ENCODE measurements at places on chromosomes 5 and 9.

DNA sequence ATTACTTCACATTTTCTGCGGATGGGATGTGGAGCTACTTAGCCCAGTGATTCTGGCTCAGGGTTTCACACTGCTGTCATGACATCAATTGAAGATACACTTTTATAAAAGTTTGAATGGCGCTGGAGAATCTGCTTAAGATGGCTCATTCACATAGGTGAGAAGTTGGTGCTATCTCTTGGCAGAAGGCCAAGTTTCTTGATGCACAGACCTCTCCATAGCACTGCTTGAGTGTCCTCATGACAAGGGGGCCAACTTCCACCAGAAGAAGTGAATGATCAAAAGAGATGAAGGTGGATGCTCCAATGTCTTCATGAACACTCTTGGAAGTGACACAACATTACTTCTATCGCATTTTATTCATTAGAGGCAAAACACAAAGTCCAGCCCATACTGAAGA, 403.7 kb upstream of the CCNG1 start:
- H3K27me3 ChIP-seq: no peaks in the 10 kb centered on the region
- no peak for DNase-seq
- no peak overlapping the region for H3K27ac ChIP-seq
- H3K36me3 ChIP-seq: no peaks in the 10 kb centered on the region

- peaks cover 89% of the 10 kb centered on the region for H3K4me1 ChIP-seq
- DNase-seq: peak; percentile 47
- no peaks in the 10 kb centered on the region for H3K27me3 ChIP-seq
- peaks cover 92% of the 10 kb centered on the region for H3K36me3 ChIP-seq
- H3K4me3 ChIP-seq: no peak overlapping the region
Measured at GRCh38 chr9:120909904-120910303, 16.7 kb downstream of the TRAF1 start.

- H3K4me1 ChIP-seq: peaks cover 26% of the 10 kb centered on the region
- no peak for DNase-seq
- no peak overlapping the region for H3K27ac ChIP-seq
- no peaks in the 10 kb centered on the region for H3K36me3 ChIP-seq
- H3K27me3 ChIP-seq: no peaks in the 10 kb centered on the region
Measured at GRCh38 chr5:131977212-131977604, 31.7 kb upstream of the MEIKIN start.

DNA sequence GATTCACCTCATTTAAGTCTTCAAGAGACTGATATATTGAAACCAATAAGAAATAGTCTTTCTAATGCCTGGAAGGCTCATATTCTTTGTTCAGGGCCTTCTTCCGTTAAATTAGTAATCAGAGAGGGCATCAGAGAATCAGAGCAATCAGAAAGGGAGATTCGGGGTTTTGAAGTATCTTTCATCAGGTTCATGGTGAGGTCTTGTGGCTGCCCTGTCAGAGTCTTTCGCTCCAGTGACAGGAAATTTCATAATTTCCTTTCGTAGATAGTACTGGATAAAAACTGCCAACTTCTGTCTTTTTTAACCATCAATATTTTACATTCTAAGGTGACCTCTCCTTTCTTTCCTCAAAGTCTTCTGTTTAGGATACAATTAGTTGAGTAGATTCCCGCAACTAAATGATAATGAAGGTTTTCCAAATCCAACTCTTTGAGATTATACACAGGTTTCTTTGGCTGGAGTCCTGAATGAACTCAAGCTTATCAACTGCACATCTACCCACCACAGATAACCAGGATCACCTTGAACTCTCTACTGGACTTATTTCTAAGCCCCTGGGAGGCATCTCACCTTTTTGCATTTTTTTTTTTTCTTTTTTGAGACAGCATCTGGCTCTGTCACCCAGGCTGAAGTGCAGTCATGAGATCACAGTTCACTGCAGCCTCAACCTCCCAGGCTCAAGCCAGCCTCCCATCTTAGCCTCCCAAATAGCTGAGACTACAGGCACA, 5.5 kb downstream of the IL31RA start:
- H3K4me3 ChIP-seq: peak overlapping the region; percentile 31
- H3K36me3 ChIP-seq: no peaks in the 10 kb centered on the region
- peak; percentile 39 for DNase-seq
- peak overlapping the region; percentile 74 for H3K27ac ChIP-seq
- peaks cover 1% of the 10 kb centered on the region for H3K27me3 ChIP-seq

- H3K27ac ChIP-seq: no peak overlapping the region
- H3K4me1 ChIP-seq: no peaks in the 10 kb centered on the region
- H3K27me3 ChIP-seq: no peaks in the 10 kb centered on the region
- no peak overlapping the region for H3K4me3 ChIP-seq
Measured at GRCh38 chr5:13218518-13218917, 726.0 kb downstream of the DNAH5 start.

- H3K4me3 ChIP-seq: no peak overlapping the region
- H3K4me1 ChIP-seq: peaks cover 4% of the 10 kb centered on the region
- H3K36me3 ChIP-seq: peaks cover 38% of the 10 kb centered on the region
Measured at GRCh38 chr9:92373167-92373566, 31.2 kb downstream of the OGN start.

DNA sequence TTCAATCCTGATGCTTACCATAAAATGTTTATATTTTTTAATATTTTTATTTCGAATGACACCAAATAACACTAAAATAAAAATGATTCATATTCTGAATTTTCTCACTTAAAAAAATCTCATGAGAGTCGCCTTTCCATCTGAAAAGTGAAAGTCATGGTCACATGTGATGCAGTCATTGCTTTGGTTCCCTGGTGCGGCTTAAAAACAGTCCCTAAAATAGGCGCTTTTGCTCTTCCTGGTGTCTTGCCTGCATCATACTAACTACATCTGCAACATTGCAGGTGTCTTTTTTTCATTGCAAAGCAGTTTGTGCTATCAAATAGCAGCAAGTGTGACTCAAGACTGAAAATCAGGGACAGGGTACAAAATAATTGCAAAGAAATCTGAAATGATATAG, 185.2 kb upstream of the NREP start:
- no peak for DNase-seq
- H3K27ac ChIP-seq: no peak overlapping the region
- no peaks in the 10 kb centered on the region for H3K36me3 ChIP-seq
- H3K27me3 ChIP-seq: peaks cover 2% of the 10 kb centered on the region

GRCh38 chr5:149735066-149735465, 5.0 kb downstream of the PPARGC1B start:
- H3K4me3 ChIP-seq: no peak overlapping the region
- no peaks in the 10 kb centered on the region for H3K36me3 ChIP-seq
- DNase-seq: no peak
- H3K27me3 ChIP-seq: peaks cover 6% of the 10 kb centered on the region
- H3K4me1 ChIP-seq: peaks cover 4% of the 10 kb centered on the region

DNA sequence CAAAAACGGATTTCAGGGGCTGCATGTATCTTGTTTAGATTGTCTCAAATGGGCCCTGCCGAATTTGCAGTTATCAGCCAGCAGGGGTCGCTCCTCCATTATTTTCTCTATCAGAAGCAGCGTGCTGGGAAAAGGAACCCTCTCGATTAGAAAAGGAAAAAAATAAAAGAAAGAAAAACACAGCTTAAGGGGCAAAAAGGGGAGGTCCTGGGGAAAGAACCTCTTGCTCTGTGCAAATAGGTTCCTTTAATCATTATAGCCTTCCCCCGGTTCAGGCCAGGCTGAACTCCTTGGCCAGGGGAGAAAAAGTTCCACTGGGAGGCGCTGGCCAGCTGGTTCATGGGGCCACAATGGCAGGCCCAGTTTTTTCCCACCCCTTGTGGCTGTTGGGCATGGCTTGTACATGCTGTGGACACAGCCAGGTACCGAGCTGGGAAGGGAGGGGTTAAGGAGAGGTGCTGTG, 25.0 kb upstream of the CAPSL start:
- peaks cover 15% of the 10 kb centered on the region for H3K27me3 ChIP-seq
- H3K4me1 ChIP-seq: no peaks in the 10 kb centered on the region
- DNase-seq: no peak
- H3K4me3 ChIP-seq: no peak overlapping the region
- no peak overlapping the region for H3K27ac ChIP-seq

- no peak overlapping the region for H3K27ac ChIP-seq
- H3K36me3 ChIP-seq: no peaks in the 10 kb centered on the region
- no peaks in the 10 kb centered on the region for H3K27me3 ChIP-seq
- no peak for DNase-seq
- H3K4me3 ChIP-seq: no peak overlapping the region
Measured at GRCh38 chr5:29131285-29131684, 2062.2 kb upstream of the CDH6 start.

GRCh38 chr9:36164372-36164771, 4.8 kb upstream of the CCIN start:
- peaks cover 10% of the 10 kb centered on the region for H3K27me3 ChIP-seq
- no peak overlapping the region for H3K4me3 ChIP-seq
- no peak overlapping the region for H3K27ac ChIP-seq
- peaks cover 11% of the 10 kb centered on the region for H3K36me3 ChIP-seq
- no peak for DNase-seq

DNA sequence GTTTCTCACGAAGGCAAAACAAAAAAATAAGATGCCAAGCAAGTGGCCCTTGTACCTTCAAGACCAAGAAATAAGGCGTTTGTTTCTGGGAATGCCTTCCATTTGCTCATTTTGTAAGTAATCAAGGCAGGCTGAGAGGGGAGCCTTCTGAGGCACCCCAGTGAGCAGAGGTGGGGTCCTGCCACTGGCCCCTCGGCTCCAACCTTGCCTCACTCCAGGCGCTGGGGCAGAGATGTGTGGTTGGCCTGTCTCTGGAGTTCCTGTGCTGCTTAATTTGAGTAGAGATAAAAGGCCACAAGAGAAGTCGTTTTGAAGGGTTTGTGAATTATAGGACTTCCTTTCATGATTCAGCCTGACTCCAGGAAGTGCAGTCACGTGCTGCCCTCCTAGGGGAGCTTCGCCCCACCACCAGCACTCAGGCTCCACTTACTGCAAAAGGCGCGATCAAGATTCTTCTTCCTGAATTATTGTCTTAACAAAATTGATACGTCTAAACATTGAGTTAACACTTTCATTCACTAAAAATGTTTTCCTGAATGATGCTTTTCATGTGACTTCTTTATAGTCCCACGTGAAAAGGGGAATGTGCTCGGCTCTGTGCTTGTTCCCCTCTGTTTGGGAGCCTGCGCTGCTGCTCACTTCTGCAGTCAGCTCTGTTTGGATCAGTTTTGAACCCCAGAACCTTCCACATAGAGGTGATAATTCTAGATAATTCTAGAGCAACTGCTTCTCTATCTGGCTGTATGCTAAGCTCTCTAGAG, 13.7 kb downstream of the SYK start:
- H3K27ac ChIP-seq: no peak overlapping the region
- peaks cover 20% of the 10 kb centered on the region for H3K27me3 ChIP-seq
- no peak overlapping the region for H3K4me3 ChIP-seq
- no peaks in the 10 kb centered on the region for H3K36me3 ChIP-seq

GRCh38 chr5:153660919-153661318, 170.4 kb downstream of the GRIA1 start:
- no peak overlapping the region for H3K4me3 ChIP-seq
- no peaks in the 10 kb centered on the region for H3K4me1 ChIP-seq
- no peak overlapping the region for H3K27ac ChIP-seq
- no peak for DNase-seq

GRCh38 chr5:72305194-72306142, 14.6 kb downstream of the MRPS27 start:
- peaks cover 19% of the 10 kb centered on the region for H3K36me3 ChIP-seq
- no peaks in the 10 kb centered on the region for H3K27me3 ChIP-seq
- no peak overlapping the region for H3K27ac ChIP-seq

GRCh38 chr9:95129476-95130291, 187.8 kb downstream of the FANCC start:
- no peak overlapping the region for H3K4me3 ChIP-seq
- H3K36me3 ChIP-seq: no peaks in the 10 kb centered on the region
- H3K27ac ChIP-seq: no peak overlapping the region
- no peak for DNase-seq
- peaks cover 2% of the 10 kb centered on the region for H3K4me1 ChIP-seq

DNA sequence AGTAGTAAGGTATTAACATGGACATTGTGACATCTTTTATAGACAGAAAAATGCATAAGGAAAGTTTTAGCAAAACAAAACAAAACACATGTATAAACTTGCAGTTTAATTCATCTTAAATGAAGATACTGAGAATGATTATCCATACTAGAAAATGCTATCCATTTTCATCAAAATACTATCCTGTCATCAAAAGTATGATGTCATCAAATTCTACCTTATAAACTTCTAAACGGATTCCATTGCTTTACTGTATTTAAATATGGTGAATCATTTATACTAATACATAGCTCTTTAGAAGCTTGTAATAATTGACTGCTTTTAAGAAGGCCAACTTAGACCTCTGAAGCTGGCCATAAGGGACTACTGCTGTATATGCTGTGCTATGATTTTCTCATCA, 221.0 kb downstream of the EDIL3 start:
- H3K4me1 ChIP-seq: no peaks in the 10 kb centered on the region
- H3K36me3 ChIP-seq: no peaks in the 10 kb centered on the region
- H3K27me3 ChIP-seq: no peaks in the 10 kb centered on the region
- no peak overlapping the region for H3K4me3 ChIP-seq

- H3K4me3 ChIP-seq: peak overlapping the region; percentile 55
- peak overlapping the region; percentile 63 for H3K27ac ChIP-seq
- H3K27me3 ChIP-seq: peaks cover 6% of the 10 kb centered on the region
- H3K36me3 ChIP-seq: no peaks in the 10 kb centered on the region
- H3K4me1 ChIP-seq: peaks cover 42% of the 10 kb centered on the region
- peak; percentile 66 for DNase-seq
Measured at GRCh38 chr9:127049044-127049443, 73.4 kb downstream of the ANGPTL2 start.

- H3K4me1 ChIP-seq: no peaks in the 10 kb centered on the region
- H3K27me3 ChIP-seq: no peaks in the 10 kb centered on the region
- DNase-seq: no peak
- no peak overlapping the region for H3K27ac ChIP-seq
Measured at GRCh38 chr5:111454776-111455175, 57.6 kb downstream of the STARD4 start.

- peaks cover 2% of the 10 kb centered on the region for H3K27me3 ChIP-seq
- no peaks in the 10 kb centered on the region for H3K36me3 ChIP-seq
- no peak overlapping the region for H3K4me3 ChIP-seq
- H3K4me1 ChIP-seq: no peaks in the 10 kb centered on the region
- no peak for DNase-seq
Measured at GRCh38 chr9:87243602-87244001, 254.1 kb upstream of the DAPK1 start.

GRCh38 chr9:1962122-1962521, 53.0 kb upstream of the SMARCA2 start:
- H3K36me3 ChIP-seq: no peaks in the 10 kb centered on the region
- no peak for DNase-seq
- no peak overlapping the region for H3K4me3 ChIP-seq

DNA sequence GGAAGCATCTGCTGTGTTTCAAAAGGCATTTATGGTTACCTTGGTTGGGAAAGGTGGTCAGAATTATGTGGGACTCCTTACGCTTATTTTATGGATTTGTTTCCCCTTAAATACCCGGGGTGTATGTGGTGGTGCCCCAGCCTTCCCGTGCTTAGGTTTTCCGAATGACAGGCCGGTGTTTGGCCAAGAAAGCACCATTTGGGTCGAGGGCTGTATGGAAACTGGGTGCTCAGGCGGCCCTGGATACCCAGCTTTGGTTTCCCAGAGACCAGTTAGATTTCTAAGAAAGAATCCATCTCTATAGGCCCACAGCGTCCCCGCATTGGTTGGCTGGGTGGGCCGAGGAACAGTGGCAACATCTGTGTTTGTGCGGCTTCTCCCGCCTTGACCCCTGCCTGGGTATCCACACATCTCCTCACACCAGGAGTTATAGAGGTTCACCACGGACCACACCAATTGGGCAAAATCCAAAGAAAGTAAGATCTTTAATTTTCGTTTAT, 868 bp downstream of the ARHGEF28 start:
- H3K27me3 ChIP-seq: peaks cover 64% of the 10 kb centered on the region
- H3K27ac ChIP-seq: no peak overlapping the region
- DNase-seq: no peak
- H3K4me3 ChIP-seq: no peak overlapping the region
- H3K36me3 ChIP-seq: no peaks in the 10 kb centered on the region
